ENCODE measurements at places on chromosomes 1 and 21.

DNA sequence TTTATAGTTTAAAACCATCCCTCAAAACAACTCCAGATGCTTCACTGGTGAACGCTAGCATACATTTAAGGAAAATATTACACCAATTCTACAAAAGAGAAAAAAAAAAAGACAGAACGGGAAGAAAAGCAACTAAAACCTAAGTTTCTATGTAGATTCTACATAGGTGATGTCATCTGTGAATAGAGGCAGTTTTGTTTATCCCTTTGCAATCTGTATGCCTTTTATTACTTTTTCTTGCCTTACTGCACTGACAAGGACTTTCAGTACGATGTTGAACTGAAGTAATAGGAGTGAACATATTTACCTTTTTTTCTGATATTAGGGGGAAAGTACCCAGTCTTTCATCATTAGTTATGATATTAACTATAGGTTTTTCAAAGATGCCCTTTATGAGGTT, 101.7 kb upstream of the HAO2 start:
- DNase-seq, result no peak

DNA sequence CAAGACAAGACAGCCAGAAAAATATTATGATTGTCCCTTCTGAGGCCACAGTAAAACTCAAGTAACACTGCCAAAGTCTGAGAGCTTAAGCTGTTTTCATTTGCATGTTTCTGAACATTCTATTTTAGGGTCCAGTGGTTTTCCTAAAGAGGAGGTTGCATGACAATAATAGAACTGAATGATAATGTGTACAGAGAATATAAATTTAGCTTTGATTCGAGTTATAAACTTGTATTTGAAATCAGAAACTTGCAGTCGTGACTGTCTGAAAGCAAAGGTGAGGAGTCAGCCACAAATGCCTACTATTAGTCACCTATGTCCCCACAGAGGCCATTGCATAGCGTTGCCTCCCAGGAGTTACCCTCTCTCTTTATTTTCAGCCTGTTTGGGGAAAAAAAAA, 363.1 kb upstream of the ADGRL2 start:
- DNase-seq, result no peak

DNA sequence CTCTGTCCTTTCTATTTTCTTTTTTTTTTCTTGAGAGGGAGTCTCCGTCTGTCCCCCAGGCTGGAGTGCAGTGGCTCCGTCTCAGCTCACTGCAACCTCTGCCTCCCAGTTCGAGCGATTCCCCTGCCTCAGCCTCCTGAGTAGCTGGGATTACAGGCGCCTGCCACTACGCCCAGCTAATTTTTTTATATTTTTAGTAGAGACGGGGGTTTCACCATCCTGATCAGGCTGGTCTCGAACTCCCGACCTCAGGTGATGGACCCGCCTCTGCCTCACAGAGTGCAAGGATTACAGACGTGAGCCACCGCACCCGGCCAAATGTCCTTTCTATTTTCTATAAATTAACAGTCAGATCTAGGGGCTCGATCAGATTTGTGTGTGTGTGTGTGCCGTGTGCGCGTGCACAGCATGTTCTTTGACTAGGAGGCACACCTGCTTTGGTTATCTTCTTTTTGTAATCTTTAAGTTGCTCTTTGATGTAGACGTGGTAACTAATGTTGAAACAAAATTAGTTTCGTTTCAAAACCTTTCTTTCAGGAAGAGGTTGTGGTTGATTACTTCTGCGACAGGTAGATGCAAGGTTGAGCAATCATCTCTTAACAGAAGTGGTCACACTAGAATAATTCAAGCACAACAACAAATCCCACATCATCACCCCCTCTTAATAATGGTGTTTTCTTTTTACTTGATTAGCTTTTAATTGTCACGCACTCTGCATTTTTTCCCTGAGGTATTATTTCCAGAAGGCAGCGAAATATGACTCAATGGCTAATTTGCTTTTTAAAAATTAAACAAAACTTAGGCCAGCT, 779 bp upstream of the DEGS1 start:
- no peak for DNase-seq

- no peak for DNase-seq
Observed at GRCh38 chr1:46721204-46721603, 2.3 kb upstream of the EFCAB14 start.

GRCh38 chr1:86176226-86176625, 19.7 kb upstream of the COL24A1 start:
- no peak for DNase-seq

- DNase-seq, result no peak
Observed at GRCh38 chr1:228039986-228040385, 33.2 kb downstream of the WNT3A start.

- DNase-seq, result no peak
Observed at GRCh38 chr1:101769520-101769919, 227.2 kb downstream of the OLFM3 start.

DNA sequence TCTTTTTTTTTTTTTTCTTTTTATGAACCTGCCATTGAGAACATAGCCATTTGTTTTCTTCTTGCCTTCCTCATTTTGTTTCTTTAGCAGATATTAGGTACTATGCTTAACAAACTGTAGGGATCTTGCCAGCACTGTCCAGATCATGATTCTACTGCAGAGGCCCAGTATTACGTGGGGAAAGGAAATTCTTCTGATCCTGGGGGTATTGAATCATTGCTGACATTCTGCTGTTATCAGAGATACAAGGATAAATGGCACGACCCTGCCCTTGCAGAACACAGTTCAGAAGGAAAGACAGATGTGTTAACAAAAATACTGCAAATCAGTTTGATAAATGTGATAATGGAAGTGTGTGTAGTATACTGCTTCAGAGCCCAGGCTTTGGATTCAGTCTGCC, 56.2 kb downstream of the BTBD8 start:
- DNase-seq, result no peak

- DNase-seq, result peak; percentile 81
Observed at GRCh38 chr1:165056914-165057313, 299.6 kb downstream of the LMX1A start.

DNA sequence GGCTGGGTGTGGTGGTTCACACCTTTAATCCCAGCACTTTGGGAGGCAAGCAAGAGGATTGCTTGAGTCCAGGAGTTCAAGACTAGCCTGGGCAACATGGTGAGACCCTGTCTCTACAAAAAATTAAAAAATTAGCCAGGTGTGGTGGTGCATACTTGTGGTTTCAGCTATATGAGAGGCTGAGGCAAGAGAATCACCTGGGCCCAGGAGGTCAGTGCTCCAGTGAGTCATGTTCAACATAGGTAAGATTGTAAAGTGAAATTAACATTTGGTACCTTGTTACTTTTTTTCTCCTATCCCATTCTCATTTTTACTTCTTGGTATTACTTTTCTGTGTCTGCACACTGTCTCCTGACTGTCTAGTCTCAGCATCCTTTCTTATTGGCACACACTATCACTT, 19.0 kb downstream of the MAGI3 start:
- DNase-seq, result no peak

- no peak for DNase-seq
Observed at GRCh38 chr21:14119038-14119437, 91.7 kb downstream of the LIPI start.

- no peak for DNase-seq
Observed at GRCh38 chr1:165894591-165894990, 67.2 kb downstream of the UCK2 start.

DNA sequence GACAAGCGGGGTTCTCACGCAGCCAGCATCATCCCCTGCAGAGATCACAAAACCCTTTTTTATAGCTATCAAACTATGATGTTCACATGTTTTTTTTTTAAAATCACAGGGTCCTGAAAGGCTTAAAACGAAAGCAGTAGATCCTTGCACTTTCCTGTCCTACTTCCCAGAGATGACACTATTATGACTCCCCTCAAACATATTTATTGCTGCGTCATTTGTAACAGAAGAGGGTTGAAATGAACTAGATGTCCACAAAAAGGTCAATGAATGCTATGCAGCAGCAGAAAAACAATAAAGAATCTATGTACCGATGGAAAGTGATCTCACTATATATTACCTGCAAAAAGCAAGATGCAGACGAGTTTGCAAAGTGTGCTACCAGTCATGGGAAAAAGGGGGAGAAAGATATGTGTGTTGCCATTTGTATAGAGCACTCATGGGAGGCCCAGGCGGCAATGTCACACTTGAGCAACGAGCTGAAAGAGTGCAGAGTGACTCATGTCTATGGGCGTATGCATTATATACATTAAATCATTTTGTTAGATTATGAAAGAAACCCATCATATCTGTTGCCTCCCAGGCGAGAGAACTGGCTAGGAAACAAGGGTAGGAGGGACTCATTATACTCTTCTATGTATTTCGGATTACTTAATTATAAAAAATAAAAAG, 68.9 kb upstream of the PARP1 start:
- DNase-seq, result no peak

GRCh38 chr1:1542766-1543705, 2.6 kb upstream of the TMEM240 start:
- DNase-seq, result no peak

DNA sequence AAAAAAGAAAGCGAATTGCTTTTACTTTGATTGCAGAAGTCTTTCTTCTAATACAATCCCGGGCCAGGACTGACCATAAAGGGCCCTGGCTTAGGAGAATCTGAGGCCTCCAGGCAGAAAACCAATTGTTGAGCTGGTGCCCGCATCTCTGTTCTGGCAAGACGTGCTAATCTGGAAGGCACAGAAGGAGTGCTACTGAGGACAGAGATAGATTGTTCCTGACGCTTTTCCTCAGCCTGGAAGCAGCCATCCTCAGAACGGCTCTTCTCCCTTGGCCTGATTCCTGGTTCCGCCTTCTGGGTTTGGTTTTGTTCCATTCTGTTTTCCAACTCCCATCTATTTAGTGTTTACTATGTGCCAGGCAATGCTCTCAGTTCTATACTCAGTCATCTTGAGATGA, 44.8 kb upstream of the SPOCD1 start:
- DNase-seq, result no peak

- peak; percentile 42 for DNase-seq
Observed at GRCh38 chr1:67700692-67701410, 15.8 kb downstream of the GADD45A start.

DNA sequence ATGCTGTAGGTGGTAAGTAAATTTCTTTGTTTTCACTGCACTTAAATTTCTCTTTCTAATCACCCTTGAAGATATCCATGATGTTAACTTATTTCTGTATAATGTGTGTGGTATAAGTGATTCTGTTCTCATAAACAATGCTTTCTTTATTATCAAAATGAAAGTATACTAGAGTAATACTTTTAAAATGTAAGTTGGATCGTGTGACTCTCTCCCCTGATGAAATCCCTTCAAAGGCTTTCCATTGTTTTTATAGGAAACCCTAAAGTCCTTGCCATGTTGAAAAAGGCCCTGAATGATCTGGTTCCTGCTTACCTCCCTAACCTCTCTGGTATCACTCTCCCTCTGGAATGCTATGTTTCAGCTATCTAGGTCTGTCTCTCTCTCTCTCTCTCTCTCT, 191.1 kb upstream of the LHX8 start:
- no peak for DNase-seq

DNA sequence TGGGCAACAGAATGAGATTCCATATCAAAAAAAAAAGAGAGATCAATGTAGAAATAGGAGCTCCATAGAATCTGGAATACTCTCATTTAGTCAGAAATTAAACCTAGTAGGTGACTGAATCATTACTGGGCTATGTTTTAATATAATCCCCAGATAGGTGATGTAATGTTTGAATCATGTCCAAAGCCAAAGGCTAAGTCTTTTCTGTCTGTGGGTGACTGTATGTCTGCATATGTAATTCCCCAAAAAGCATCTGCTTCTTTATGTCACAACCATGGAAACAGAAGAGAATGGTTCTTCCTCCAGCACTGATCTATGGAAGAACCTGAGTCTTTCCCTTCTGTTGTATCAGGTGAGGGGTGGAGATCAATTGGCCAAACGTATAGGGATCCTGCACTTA, 5.8 kb downstream of the LAMC2 start:
- peak; percentile 86 for DNase-seq

GRCh38 chr1:51750729-51751128, 127.8 kb downstream of the NRDC start:
- DNase-seq, result no peak

Data from muscle of back (tissue), 13 donors.